ENCODE measurements at places on chromosomes 16 and 17.

GRCh38 chr17:7047566-7047965 lies 3.7 kb upstream of the SLC16A11 start:
- DNase-seq: no peak

GRCh38 chr16:79929260-79929965 lies 328.9 kb upstream of the MAF start:
- DNase-seq: no peak

- no peak for DNase-seq
Observed at GRCh38 chr17:66957951-66958579, 6.4 kb upstream of the CACNG4 start.

GRCh38 chr17:63511331-63511730 lies 11.8 kb upstream of the KCNH6 start:
- no peak for DNase-seq

DNA sequence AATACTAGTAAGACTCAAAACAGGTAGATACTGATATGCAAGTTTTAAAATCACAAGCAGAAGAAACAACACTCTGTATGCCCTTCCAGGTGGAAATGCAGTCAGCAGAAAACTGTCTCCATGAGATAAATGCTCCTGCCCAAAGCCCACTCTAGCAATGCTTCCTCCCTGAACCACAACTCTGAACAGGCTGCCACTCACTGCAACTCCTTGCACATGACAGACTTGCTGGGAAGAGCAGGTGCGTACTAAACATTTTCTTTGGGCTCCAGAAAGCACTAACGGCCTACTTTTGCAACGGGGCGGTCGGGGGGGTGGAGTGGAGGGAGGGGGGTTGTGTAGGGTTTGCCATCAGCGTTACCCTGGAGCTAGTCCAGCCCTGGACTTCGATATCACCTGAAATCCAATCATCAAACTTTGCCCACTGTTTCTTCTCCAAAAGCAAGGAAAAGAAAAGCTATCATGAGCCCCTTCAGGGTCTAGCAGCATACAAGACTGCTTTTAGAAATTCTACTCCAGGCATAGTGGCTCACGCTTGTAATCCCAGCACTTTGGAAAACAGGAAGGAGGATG lies 46.1 kb downstream of the ANKRD11 start:
- no peak for DNase-seq

DNA sequence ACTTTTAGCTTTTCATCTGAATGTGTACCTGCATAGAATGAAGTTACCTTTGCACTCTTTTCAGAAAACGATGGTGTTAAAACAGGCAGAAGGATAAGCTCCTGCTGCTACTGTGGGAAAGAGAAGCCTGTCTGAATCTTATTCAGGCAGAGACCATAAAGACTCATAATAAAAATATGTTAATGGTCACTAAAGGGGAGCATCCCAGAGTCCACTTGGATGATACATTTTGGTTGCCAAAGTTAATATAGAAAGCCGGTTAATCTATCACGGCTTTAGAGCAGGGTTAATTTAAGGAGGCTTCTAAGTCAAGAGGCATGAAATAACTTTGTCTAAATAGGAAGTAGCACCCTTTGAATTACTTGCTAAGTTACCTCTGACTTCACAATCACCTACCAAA lies 2.9 kb downstream of the MARCHF10 start:
- DNase-seq: no peak

DNA sequence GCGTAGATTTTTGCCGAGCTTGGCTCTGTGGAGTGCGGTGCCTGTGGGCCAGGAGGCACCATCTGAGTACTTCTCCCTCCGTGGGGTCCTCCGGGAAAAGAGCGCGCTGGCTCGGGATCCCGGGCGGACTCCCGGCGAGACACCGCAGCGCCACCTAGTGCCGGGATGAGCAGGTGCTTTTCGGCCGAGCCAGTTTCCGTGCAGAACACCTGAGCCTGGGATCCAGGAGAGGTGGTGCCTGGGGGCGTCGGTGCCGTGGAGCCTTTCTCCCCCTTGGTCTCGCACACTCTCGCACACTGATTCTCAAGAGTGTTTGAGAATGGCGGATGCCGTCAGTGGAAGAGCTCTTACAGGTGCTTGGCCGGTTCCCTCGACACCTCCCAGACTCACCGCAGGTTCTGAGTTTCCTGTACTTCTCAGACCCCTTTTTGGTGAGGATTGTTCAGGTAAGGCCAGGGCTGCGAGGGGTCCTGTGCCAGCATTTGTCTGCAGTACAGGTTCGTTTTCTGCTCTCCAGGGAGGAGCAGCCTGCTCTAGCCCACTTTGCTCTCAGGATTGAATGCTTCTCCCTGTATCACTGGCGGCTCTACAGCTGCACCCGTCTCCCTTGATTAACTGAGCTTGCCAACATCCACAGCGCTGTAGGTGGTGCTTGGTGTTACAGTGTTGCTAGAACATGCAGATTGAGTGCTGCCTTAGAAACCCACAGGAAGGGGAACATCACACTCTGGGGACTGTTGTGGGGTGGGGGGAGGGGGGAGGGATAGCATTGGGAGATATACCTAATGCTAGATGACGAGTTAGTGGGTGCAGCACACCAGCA lies 23.3 kb downstream of the TBCD start:
- no peak for DNase-seq

- no peak for DNase-seq
Observed at GRCh38 chr17:50953831-50954601, 87.9 kb upstream of the TOB1 start.

- no peak for DNase-seq
Observed at GRCh38 chr16:30740364-30741251, 7.6 kb upstream of the PHKG2 start.

Data from left renal pelvis (tissue), 4 donors.